ENCODE measurements at places on chromosomes 1 and 21.

DNA sequence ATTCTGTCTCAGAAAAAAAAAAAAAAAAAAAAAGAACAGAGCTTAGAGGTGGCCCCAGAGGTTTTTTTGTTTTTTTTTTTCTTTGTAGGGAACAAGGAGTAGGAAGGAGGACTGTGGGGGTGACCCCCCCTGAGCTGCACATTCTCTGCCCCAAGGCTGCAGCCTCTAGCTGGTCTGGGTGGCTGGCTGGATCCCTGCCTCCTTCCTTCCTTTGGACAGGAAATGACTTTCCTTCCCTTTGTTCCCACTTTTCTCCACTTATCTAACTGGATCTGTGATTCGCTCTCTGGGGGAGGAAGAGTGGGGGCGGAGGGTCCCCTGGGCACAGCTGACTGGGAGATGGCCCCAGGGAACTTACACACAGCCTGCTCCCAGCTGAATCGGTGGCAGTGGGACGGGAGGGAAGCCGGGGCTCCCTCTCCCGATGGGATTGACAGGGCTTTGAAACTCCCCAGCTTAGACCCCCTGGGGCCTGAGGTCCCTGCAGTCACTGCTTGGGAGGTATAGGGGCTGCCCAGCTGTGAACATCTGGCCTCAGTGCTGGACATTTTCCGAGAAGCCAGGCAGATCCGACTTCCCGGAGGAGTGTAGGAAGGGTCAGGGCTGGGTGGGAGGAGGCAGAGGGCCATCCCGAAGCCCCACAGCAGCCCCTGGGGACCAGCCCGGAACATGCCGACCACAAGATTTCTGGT, 2.1 kb downstream of the FBLIM1 start:
- DNase-seq = no peak

- no peak for DNase-seq
Measured at GRCh38 chr1:219783605-219784235, 144.6 kb downstream of the SLC30A10 start.

DNA sequence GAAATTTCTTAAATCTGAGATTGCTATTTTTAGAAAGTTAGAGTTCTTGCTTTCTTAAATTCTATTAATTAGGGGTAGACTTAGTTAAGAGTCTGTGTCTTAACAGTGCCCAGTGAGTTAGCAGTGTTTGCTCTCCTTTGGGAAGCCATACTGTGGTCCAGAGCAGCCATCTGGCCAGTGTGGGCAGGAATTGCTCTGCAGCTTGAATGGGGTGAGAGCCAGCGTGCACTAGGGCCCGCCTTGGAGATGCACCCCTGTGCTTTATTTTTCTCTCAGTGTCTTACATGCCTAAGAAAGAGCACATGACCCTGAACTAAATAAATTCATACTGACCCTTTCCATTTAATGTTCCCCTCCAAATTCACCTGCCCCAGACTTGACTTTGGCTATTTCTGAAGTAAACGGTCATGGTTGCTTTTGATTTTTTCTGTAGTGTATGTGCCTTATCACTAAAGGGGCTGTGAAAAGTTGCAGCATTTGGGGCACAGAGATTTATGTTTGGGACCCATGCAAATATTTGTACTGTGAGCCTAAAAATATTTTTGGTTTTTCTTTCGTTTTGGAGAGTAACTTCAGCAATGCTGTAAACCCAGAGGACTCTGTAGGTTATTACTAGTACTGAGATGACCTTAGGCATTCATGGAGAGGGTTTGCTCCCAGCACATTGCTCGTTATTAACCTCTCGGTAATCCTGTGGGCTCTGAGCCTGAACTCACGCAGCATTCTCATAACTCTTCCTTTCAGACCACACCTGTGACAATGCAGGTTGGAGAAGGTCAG, 21.3 kb upstream of the KCNQ4 start:
- DNase-seq = no peak

DNA sequence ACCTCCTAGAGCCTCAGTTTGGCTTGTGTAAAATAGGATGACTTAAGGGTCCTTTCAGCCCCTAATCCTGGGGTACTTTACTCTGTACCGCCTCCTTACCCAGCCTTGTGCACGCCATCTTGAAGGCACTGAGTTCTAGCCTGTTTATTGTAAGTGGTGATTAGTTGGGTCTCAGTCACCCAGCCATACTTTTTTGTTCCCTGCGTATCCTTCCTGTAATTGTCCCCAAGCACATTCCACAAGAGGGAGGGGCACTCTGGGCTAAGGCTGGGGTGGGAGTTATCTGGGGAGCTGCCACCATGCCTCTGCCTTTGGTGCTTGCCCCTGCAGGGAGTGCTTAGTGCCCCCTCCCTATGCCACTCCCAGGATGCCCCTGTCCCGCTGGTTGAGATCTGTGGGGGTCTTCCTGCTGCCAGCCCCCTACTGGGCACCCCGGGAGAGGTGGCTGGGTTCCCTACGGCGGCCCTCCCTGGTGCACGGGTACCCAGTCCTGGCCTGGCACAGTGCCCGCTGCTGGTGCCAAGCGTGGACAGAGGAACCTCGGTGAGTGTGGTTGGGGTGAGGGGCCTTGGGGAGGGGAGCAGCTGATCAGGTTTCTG, 856 bp downstream of the FDPS start:
- DNase-seq = no peak

DNA sequence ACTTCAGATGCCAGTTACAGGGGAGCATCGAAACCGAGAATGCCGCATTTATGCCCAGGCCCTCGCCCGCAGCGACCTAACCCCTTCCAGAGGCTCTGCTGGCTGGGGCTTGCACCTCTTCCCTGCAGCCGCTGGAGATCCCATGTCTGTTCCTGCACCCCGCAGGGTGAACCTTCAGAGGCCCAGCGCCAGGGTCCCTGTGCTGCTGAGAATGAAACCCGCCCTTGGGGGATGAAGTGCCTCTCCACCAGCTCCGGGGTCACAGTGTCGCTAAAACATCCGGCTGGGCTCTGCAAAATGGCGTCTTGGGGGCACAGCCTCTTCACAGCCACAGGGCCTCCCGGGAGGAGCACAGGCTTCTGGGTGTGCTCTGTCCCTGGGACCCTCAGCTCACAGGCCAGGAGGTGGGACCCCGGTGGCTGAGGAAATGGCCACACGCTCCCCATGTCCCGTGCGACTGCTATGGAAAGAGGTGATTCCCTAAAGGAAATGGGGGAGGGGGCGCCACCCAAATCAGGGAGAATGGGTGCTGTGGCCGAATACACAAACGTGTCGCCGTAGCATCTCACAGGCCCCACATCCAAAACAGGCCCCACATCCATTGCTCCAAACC, 39.9 kb upstream of the TSPEAR start:
- DNase-seq = no peak

DNA sequence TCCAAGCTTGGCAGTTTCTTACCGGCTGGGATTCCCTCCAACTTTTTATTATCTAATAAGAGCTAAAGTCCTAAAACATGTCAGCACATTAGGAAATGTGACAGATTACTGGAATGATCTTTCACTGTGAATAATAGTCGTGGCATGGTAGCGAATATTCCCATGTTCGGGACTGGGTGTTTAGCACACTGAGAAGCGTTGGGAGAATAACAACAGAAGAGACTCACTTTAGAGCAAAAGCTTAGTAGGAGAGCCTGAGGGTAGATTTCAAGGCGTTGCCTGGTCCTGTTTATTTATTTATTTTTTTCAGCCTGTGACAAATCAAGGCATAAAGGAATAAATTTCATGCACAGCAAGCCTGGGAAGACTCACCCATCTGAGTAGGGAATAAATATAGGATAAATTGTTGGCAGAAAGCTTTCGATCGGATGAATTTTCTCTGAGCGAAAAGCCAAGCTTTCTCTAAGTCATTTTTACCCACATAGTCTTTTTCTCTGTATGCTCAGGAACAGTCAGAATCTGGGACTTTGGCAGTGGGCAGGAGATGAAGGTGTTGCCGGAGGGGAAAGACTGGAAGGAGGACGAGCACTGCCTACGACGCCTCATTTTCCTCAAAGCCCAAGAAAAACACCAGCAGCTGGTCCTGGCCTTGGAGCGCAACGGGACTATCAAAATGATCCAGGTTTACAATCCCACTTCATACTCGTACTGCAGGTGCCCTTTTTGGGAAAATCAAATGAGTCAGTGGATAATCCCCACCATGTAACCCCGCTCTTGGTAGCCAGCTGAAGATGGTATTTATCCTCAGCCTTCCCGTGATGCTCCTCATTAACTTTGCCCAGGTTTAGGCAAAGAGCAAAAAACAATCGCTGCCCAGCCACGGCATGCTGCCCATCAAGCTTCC, 97.2 kb downstream of the WDR64 start:
- no peak for DNase-seq

DNA sequence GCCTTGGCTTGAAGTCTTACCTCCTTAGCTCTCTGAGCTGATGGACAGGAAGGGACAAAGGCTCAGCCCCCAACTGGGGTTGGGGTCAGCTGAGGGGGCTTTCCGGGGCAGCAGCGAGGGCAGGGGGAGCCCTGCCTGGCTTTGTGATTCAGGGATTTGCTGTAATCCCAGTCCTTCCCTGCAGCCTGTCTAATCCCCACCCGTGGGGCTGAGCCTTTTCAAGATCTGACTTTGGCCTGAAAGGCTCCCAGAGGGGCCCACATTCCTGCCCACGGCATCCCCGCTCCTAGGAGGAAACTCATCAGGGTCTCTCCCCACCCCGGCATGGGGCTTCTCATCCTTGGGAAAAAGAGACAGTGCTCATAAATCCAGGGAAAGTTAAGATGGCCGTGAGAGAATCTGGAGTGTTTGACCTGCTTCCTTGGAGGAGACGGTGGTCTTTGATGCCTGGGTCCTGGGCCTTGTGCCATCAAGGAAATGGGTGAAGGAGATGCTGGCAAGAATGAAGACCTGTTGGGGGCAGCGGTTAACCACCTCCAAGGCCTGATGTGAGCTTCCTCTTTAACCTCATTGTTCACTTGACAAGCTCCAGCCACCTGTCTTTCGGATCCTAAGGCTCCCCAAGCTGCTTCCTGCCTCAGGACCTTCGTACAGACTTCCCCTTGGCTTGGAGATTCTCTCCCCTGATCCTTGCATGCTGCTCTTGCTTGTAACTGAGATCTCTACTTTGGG, 83.1 kb upstream of the WNT4 start:
- DNase-seq = no peak

DNA sequence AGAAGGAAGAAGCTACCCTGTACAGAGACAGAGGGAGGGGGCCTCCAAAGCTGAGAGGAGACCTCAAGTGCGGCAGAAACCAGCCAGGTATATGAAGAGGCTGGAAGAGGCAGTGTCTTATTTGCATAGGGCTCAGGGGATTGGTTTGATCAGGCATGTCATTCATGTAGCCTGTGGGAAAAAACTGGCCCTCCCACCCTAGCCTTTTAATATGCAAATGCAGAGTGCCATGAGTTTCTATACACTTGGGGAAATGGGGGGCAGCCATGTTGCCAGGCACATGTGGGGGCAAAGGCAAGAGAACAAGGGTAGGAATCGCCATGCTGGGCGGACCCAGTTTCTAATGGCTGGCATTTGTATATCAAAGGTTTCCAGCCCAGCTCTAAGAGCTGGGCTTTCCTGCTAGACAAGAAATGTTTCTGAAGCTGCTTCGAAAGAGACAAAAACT, 172.7 kb downstream of the RASAL2 start:
- DNase-seq = no peak

DNA sequence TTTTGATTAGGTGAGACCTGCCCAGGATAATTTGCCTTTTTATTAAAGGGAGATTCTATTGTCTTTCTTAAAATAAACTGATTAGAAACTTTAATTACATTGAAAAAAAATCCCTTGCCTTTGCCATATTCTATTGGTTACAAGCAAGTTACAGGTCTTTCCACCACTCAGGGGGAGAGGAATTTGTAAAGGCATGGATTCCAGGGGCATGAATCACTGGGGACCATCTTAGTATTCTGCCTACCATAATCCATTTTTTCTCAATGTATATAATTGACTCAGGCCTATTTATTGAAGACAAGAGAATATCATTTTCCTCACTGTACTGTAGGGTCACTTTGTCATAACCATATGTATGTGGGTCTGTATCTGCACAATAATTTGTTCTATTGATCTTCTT, 124.3 kb upstream of the PDE4B start:
- DNase-seq = no peak

GRCh38 chr1:222275001-222275728, 272.7 kb downstream of the HHIPL2 start:
- no peak for DNase-seq

GRCh38 chr1:63864224-63864641, 90.4 kb downstream of the ROR1 start:
- DNase-seq = peak; percentile 36

- no peak for DNase-seq
Measured at GRCh38 chr1:13523780-13524477, 10.1 kb upstream of the LRRC38 start.

DNA sequence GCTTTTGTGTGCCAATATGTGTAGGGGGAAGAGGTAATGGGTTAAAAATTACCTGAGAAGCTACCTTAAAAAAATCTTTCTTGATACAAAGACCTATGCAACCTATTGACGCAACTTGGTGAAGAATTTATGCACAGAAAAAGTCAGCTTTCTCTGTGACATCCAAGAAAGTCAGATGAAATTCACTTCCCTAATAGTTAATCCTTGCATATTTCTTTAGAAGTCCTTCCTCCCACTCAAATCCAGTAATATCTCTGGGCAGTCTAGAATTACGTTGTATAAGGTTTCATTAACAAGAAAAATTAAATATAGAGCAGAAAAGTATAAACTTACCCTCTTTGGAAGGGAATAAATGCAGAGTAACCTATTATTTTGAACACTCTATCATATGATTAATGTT, 2.9 kb downstream of the UBAP2L start:
- DNase-seq = no peak

- DNase-seq = no peak
Measured at GRCh38 chr1:4058122-4058521, 158.1 kb upstream of the C1orf174 start.

- no peak for DNase-seq
Measured at GRCh38 chr21:46347791-46348381, 23.9 kb downstream of the PCNT start.

DNA sequence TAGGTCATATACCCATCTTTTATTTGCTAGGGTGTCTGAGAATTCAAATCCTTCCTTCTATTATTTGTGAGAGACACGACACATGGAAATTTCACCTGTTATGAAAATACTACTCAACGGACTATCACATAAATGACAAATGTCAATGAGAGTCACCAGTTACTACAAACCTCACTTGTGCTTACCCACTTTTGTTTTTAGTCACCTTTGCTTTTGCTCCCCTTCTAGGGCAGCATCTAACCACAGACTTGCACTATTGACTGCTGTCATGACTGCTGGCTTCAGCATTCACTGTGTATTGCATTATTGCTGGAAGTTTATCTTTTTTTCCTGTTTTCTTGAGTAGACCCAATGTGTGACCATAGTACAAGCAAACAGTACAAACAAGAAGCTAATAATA, 1048.0 kb downstream of the PLA2G4A start:
- no peak for DNase-seq

GRCh38 chr1:90074137-90074536, 79.2 kb downstream of the ZNF326 start:
- DNase-seq = no peak

GRCh38 chr1:1068517-1069055, 5.5 kb downstream of the RNF223 start:
- no peak for DNase-seq

- no peak for DNase-seq
Measured at GRCh38 chr21:32412162-32413014, at the start of gene EVA1C. TSS of gene EVA1C (plus strand) at chr21:32412706. CDS start at chr21:32412854, 148 bp downstream.

DNA sequence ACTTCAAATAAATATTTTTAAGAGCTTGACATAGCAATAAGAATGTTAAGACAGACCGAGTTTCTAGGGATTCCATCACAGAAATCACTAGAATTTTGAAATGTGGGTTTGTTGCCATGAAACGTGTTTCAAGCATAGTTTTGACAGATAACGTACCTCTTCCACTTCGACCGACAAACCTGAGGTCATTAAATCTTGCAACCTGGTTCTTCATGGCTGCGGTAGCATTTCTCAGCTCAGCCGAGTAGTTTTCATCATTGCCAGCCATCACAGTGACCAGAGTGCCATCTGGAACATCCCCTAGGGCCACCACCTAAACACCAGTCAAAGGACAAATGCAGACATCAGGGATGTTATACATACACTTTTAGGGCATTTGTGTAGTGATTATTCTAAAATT, 168.7 kb downstream of the RUNX1 start:
- no peak for DNase-seq

All from NCI-H446 treated with DMSO at 0.1 percent for 48 hours (cell line).